Choroid plexus epithelial cell (primary cell): ENCODE measurements at places on chromosomes 4 and X.
A peak's percentile ranks its signal among the peaks of the same experiment; 100 is the strongest.

GRCh38 chr4:140755774-140756318 is 339 bp downstream of the TBC1D9 start:
- DNase-seq: peak; percentile 55

DNA sequence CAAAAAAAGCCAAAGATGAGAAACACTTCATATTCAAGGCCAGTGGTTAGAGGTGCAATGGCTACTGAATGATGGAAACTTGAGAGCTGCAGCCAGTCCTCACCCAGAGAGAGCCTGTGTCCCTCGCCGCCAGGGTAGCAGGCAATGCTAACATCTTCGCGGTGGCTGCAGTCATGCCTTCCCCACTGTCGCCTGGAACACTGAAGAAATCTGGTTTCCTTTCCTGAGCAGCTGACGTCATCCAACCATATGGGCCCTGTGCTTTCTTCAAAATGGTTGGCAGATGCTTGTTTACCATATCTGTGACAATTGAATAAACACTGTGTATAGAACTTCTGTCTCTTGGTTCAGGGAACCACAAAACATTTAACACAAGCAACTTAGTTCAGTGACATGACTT is 39.7 kb downstream of the PRSS12 start:
- no peak for DNase-seq

DNA sequence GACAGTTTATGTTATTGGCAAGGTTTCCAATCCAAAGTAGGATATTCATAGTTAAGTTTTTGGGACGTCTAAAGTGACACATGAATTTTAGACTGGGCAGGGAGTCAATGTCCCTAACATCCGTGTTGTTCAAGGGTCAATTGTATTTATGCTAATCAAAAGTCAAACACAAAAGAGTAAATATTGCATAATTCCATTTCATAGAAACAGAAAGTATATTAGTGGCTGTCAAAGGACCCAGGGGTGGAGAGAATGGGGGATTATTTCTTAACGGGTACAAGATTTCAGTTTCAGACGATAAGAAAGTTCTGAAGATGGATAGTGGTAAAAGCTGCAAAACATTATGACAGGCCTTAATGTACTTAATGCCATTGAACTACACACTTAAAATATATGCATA is 971.8 kb upstream of the AGA start:
- DNase-seq: no peak

DNA sequence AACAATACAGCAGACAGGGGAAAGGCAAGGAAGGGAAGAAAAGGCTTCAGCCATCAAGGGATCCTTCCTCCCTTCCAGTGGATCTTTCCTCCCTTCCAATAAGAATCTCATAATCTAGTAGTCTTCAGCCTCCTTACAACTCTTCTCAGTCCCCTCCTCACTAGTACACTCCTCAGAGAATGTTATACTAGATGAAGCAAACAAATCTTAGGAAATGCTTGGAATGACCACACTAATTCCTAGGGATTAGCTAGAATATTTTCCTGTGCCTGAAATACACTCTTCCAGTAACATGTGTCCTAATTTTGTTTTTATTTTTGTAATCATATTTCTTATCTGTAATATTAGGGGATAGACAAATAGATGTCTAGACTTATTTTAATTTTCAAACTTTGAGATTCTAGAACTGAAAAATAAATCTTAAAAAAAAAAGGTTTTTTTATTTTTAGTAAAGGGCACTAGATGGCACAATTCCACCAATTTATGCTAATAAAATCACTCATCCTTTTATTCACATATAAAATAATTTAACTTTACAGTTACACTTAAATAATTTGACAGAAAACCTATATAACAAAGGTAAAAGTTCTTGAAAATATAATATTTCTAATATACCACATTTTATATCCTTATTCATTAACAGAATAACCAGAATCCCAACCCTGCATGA is 7.0 kb upstream of the STPG2 start:
- peak; percentile 42 for DNase-seq
